ENCODE measurements at places on chromosomes 1 and 21.

DNA sequence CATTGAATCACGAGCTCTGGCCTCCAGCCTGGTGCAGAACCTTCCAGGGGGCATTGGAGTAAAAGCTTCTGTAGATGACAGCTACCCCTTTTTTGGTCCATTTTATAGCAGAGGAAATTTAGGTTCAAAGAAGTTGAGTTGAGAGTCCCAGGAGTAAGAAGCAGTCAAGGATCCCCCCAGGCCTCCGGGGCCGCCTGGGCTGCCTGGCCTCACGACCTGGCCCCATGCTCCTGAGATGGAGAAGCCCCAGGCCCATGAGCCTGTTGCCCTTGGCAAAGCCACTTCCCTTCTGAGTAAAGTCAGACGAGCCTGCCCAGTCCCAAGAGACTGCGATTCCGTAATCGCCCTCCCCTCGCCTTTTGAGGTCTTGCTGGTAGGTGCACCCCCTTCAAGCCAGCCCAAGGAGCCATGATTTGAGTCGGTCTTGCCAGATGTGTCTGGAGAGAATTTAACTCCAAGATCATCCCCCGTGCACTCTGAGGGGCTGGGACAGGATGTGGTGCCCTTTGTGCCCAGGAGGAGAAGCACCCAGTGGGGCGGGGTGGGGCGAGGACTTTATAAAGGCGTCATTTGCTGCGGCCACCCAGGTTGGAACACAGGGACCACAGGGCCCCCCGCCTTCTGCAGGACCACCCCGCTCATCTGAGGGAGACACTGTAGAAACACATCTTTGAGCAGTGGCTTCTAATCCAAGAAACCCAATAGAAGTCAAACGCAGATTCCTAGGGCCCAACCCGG lies 30.1 kb downstream of the PDE9A start:
- DNase-seq: no peak

- DNase-seq: no peak
Measured at GRCh38 chr1:15095496-15095875, 58.1 kb upstream of the TMEM51 start.

- no peak for DNase-seq
Measured at GRCh38 chr1:19239876-19240275, 11.4 kb downstream of the EMC1 start.

DNA sequence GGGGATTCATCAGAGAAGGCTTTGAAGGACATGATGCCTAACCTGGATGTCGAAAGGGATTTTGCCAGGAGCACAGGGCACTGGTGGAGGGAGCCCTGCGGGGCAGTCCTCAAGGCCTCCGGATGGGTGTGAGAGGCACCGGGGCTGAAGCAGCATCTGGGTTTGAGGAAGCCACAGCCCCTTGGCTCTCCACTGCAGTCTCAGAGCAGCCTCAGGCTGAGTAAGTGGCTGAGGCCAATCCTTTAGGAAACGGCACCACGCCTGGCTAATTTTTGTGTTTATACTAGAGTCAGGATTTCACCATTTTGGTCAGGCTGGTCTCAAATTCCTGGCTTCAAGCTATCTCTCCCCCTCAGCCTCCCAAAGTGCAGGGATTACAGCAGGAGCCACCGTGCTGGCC lies 12.0 kb downstream of the ERVH48-1 start:
- no peak for DNase-seq

DNA sequence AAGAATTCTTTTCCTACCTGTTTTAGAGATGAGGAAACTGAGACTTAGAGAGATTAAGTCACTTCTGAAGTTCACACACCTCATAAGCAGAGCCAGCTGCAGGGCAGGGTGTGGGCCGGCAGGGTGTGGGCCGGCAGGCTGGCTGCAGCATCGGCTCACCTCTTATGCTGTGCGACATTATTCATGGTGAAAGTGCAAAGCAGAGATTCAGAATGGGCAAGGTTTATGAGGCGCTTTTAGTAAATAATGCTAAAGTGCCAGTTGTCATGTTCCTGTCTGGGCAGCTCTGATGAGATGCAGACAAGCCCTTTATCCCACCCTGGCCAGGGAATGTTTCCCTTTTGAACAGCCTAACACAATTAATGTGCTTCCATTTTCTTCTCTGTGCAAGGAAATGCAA lies 14.6 kb downstream of the MAB21L3 start:
- DNase-seq: no peak

DNA sequence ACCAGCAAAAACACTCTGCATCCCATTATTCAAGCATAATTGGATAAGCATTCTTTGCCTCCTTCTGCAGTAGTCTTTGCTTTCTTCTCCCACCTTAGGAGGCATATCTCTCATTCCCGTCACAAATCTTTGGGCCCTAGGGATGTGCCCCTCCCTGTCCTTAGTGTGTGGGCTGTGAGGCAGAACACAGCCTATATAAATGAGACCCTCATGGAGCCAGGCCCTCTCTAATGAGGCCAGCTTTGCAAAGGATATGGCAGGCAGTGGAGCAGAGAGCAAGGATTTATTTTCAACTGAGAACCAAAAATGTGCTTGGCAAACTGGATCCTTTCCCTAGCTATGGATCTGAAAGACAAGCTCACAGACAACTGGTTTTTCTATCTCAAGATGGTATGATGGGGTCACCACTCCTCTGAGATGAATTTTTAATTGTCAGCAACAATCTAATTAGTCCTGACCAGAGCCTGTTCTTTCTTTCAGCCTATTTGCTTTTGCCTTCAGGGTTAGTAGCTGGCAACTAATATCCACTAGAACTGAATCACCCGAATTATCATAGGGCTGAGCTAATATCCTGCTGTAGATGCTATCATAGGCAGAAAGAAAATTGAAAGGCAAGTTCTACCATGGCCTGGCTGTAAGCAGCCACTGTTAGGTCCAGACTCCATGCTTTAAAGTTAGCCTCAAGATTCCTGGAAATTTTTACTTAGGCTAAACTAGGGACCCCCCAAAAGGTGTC lies 134.2 kb downstream of the SYT2 start:
- DNase-seq: no peak

- DNase-seq: no peak
Measured at GRCh38 chr1:30762930-30763650, 5.5 kb upstream of the LAPTM5 start.

DNA sequence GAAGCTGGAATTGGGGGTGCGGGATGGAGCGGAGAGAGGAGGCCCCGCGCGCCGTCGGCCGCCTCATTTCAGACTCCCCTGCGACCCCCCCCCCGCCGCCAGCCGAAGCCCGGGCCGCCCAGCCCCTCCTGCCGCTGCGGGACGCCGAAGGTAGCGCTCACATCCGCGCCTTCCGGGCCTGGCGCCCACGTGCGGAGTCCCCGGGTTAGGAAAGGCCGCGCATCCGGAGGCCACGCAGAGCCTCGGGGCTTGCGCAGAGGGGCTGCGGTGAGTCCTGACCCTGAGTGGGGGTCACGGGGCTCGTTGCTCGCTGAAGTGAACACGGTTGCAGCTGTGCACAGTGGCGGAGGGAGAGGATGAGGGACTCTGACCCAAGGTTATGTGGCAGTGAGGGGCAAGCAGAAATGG lies 552 bp upstream of the ZNF496 start:
- peak; percentile 68 for DNase-seq

DNA sequence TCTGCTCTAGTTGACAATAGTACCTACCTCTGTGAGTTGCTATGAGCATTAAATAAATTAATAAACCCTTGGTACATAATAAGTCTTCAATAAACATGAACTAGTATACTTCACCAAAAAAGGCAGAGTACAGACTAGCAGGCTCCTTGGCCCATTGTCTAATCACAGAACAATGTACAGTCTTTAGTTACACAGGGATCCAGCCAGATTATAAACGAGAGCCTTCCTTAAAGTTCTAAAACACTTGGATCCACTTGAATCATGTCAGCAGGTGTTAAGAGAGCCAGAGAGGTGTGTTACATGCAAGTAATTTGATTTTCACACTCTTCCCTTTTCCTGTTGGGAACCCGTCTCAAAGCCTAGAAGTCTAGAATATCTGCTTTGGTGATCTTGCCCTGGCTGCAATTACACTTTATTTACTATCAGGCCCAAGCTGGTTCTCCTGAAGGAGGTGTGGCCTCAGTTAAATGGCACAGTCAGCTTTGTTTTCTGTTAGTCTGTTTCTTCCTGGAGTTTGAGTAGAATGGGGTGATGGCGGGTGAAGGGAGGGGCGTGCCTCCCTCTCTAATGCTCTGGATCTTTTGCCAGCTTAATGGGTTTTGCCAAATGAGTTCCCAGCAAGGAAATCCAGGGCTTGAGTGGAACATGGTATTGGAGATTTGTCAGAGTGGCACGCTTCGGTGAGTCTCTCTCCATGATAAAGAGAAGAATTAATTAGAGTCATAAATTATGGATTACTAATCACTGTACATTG lies 570.9 kb upstream of the CAMK1G start:
- DNase-seq: no peak

DNA sequence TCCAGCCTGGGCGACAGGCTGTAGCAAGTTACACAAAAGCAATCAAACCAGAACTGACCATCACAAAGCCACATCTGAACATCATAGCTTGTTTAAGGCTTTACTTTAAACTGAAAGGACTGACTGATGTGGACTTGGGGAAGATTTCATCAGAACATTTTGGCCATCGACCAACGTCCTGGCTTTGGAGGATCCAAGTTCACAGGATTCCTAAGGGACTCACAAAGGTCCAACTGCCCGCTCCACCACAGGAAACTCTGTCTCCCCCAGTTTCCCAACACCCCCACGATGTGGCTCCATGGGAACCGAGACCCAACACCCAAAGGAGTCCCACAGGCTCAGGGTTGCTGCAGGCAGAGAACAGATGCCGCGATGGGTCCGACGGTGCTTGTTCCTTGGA lies 9.3 kb downstream of the SSU72 start:
- no peak for DNase-seq

DNA sequence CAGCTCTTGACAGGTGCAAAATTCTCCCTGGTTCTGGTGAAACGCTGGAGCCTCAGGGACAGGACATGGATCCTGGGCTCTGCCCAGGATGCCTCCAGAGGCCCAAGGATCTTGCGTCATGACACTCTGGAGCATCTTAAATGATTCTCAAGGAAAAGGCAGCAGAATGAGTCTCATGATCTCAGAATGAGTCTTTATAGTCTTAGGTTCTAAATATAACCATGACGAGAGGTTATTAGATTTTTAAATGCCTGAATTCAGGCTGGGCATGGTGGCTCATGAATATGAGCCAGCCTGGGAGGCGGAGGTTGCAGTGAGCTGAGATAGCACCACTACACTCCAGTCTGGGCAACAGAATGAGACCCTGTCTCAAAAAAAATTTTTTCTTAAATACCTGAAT lies 55.5 kb downstream of the ECE1 start:
- DNase-seq: no peak

- DNase-seq: no peak
Measured at GRCh38 chr21:35506352-35506751, 457.2 kb upstream of the RUNX1 start.

GRCh38 chr1:150995896-150996295 lies 10.8 kb downstream of the MINDY1 start:
- no peak for DNase-seq

DNA sequence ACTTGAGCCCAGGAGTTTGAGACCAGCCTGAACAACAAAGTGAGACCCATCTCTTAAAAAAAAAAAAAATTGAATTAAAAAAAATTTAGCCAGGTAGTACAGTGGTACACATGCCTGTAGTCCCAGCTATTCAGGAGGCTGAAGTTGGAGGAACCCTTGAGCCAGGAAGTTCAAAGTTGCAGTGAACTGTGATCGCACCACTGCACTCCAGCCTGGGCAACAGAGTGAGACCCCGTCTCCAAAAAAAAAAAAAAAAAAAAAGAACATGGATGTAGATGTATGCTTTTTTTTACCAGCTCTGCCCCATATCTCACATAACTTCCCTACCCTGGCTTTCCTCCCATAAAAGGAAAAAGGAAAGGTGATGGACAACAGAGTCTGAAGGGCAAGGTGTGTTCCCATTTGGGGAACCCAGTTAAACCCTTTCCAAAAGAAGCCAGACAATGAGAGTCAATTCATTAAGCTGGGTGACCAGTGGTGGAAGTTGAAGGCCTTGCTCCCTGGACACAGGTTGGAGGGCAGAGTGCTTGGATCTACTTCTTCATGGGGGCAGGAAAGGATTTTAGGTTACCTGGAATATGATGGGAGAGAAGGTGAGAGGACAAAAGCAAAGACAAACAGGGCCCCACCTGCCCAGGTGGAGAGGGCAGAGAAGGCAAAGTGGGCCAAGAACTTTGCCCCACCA lies 2.9 kb downstream of the KRTCAP2 start:
- no peak for DNase-seq

GRCh38 chr1:16717336-16718098 lies 22.8 kb upstream of the RNU1-4 start:
- peak; percentile 36 for DNase-seq

GRCh38 chr1:55670331-55671082 lies 455.3 kb upstream of the USP24 start:
- DNase-seq: no peak

DNA sequence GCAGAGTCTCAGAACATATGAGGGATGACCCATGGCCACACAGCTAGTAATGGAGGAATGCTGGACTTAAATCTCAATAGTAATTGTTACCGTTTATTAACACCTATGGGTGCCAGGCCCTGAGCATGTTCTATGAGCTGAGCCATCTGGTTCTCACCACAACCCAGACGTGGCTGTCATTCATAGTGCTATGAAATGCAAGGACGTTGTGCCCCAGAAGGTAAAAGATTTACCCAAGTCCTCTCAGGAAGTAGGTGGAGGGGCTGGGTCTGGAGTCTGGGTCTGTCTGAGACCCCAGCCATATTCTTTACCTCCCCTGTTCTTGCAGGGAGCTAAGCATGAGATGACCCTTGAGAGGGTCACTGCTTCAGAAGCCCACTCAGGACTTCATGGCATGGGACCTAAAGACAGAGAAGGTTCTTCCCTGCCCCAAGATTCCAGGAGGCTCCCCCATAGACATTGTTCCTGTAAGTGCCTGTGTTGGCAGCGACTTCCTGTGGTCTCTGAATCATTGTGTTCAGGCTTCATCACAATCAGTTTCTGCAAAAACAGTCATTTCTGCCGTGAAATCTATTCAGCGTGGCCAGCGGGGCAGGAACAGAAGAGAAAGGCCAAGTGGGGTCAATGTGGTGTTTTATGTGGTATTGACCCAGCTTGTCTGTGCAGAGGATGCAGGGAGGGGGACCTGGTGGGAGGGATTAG lies 475.4 kb downstream of the PTPRU start:
- no peak for DNase-seq

DNA sequence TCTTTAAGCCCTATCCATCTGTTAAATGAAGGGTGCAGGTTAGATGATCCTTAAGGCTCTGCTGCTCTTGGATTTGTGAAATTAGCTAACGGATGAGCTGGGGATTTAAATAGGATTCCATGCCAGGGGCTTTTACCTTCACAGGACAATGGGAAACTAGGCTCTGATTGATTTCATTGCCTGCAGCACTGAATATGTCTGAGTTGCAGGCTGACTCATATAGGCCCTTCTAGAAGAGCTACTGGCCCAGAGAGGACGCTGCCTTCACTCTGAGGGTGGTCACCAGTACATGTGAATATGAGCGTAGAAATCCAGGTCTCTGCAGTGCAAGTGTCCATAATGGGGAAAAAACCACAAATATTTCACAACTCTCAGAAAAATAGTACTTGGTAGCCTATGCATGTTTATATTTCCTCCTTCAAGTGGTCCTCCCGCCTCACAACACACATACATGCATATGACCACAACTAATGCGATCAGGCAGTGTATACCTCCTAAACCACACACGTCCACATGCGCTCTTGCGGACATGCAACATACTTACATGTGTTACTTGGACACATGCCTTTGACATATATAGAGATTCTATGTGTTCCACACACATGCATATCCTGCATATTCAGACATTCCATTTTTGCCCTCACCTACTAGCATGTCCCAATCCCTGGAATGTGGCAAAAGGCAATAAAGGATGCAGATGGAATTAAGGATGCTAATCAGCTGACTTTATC lies 233.8 kb upstream of the JUN start:
- no peak for DNase-seq

- peak; percentile 53 for DNase-seq
Measured at GRCh38 chr1:168643152-168643551, 66.7 kb downstream of the XCL1 start.
